Stimulated activated CD8-positive, alpha-beta memory T cell treated with anti-CD3 and anti-CD28 coated beads, Interleukin-15, amount 100 ng/mL, for 24 hours (primary cell): ENCODE measurements at places on chromosomes 2 and 18.

DNA sequence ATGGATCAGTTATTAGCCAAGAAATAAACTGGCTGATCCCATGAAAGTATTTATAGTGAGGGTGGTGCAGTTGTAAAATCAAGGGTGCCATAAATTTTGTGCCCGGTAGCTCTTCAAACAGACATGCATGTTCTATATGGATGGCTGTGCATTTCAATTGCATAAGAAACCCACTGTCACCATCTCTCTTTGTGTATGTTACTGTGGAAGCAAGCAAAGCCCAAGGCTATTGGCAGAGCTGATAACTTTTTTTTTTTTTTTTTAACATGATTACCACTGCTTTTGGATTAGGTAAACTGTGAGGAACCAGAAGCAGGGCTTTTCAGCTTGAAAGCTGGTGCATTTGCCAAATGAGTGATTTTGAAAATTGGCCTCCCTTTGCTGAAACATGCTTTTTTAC, 332.6 kb downstream of the SOX11 start:
- DNase-seq, result no peak

GRCh38 chr18:39713961-39714360, 2148.4 kb upstream of the CELF4 start:
- no peak for DNase-seq

DNA sequence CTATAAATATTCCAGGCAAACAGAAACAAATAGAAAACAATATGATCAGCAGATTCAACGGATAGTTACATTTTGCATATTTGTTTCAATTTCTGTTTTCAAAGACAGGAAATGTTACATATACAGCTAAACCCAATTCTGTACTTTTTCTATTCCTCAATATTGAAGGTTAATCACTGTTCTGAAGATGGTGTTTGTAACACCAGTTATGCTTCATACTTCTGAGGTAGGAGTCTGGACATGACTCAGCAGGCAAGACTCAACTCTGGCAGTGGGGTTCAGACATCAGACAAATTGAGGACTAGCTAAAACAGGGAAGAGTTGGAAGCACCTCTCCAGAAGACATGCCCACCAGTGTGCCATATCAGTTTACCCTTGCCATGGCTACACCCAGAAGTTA, 16.6 kb downstream of the SERPINB13 start:
- DNase-seq, result no peak

DNA sequence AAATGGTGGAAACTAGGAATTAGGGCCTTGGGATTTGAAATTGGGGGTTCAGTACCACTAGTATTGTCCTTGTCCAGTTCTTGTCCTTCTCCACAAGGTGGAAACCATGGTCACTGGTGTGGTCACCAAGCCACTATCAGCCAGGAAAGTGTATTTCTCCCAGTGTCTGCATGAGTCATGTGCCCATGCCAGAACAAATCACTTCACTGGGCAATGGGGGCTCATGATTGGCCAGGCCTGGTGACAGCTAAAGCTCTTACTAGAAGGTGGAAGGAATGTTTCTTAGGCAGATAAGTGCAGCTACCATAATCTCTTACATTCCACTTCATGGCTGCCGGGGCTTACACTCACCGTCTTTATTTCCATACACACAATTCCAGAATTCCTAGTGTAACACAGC, 124.8 kb upstream of the TACR1 start:
- no peak for DNase-seq

GRCh38 chr2:216015722-216016464, 2.5 kb upstream of the MREG start:
- no peak for DNase-seq

DNA sequence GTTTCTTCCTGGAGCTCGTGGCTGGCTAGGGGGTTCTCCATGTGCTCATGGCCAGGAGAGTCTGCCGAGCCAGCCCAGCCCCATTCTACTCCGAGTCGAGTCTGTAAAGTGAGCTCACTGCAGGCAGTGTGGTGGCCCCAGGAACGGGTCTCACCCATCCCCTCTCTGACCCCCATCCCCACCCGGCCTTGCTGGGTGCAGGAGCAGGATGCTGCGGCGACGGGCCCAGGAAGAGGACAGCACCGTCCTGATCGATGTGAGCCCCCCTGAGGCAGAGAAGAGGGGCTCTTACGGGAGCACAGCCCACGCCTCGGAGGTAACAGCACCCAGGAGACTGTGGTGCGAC, 1.4 kb downstream of the ANO7 start:
- DNase-seq, result no peak

- DNase-seq, result no peak
Measured at GRCh38 chr2:180978903-180979748, 1.3 kb upstream of the UBE2E3 start.
